Left renal cortex interstitium (tissue), 4 donors: ENCODE measurements at places on chromosomes 16 and 17.

GRCh38 chr17:80025140-80025539, 10.5 kb downstream of the TBC1D16 start:
- no peak for DNase-seq

DNA sequence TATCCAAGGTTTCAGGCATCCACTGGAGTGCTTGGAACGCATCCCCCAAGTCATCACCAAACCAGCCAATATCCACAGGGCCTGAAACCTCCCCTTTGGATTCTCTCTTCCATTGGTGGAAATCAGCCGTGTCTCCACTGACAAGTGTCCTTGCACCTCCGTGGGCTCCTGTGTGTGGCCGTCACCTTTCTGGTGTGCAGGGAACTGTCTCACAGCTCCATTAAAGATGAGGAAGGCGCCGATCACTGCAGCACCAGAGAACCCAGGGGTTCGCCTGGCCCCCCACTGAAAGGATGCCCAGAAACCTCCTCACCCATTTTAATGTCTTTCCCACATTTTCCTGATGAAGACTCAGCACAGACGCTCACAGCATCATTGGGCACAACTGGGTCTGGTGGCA, 17.8 kb upstream of the METRNL start:
- no peak for DNase-seq

DNA sequence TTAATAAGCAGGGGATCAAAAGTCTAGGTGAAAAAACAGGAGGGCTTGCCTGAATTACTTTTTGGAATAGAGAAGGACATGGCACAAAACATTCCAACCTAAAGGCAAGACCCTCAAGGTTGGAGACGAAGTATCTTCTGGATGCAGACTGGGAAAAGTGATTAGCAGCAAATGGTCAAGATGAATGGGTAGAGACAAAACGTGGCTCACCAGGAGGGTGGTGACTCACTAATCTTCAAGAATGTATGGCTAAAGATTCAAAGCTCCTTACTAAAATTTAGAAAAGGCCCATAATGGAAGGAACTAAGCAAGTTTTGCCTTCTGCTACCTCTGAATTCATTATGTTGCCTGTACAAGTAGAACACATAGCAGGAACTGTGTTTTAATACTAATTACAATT, 469.5 kb upstream of the RBFOX1 start:
- no peak for DNase-seq

DNA sequence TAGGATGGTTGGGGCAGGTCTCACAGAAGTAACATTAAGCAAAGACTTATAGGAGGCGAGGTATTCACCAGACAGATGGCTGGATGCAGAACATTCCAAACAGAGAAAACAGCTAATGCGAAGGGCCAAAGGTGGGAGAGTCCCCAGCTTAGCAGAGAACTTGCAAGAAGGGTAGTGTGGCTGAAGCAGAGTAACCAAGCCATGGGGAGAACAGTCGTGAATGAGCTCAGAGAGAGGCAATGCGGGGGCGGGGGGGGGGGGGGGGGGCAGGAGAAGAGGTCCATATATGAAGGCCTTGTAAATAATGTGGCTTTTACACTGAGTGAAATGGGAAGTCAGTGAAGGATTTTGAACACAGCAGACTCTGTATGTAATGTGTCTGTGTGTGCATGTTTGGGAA, 81.3 kb downstream of the SMG6 start:
- DNase-seq: no peak

DNA sequence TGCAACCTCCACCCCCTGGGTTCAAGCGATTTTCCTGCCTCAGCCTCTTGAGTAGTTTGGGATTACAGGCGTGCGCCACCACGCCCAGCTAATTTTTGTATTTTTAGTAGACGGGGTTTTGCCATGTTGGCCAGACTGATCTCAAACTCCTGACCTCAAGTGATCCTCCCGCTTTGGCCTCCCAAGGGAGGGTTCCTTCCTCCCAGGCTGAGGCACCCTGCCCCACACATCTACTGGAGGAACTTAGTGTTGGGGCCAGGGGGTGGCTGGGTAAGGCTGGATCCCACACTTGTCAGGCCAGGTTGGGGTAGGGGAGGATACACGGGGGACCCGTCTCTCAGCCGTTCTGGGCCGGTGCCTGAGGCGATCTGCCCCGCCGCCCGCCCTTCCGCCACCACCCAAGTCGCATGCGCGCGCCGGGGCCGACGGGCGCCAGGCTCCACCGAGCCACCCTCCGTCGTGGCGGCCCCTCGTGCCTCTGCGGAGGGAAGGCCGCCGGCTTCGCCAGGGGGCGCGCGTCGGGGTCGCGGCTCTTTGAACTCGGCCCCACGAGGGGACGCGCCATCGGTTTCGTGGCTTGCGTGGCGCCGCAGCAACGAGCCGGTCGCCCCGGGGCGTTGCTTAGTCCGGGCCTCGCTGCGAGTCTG, 15.9 kb downstream of the GRB7 start:
- no peak for DNase-seq

DNA sequence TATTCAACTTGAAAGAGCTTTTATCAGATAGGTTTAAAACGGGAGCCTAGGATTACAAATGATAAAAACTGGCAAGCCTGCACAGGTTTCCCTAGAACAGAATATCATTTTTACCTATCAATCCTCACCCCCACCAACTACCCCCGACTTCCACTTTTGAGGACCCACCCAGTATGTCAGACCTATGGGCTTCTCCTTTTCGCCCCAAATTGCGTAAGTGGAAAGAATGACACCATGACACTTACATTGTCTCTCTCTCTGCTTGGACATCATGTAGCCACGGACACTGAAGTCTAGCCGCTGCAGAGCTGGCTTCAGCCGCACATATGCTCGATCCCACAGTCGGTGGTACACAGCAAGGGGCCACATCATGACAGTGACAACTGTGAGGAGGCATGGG, 7.4 kb upstream of the PSMC3IP start:
- DNase-seq: no peak

DNA sequence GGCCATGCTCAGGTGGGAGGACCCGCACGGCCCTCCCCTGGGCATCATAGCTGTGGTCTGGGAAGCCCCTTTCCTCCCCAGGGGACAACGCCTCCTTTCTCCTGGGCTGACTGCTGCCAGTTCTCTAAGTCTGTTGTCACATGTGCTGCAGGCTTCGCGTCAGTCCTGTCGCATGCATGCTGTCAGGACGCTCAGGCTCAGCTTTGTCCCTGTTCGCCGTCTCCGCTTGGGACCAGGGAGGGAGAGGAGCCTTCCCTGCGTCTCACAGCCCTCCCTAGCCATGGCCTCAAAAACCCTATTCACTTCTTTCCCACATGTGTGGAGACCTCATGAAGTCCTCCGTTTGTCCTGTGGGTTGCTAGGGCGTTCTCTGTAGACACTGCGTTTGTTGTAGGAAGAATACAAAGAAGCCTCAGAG, 21.4 kb downstream of the LDHD start:
- DNase-seq: no peak

DNA sequence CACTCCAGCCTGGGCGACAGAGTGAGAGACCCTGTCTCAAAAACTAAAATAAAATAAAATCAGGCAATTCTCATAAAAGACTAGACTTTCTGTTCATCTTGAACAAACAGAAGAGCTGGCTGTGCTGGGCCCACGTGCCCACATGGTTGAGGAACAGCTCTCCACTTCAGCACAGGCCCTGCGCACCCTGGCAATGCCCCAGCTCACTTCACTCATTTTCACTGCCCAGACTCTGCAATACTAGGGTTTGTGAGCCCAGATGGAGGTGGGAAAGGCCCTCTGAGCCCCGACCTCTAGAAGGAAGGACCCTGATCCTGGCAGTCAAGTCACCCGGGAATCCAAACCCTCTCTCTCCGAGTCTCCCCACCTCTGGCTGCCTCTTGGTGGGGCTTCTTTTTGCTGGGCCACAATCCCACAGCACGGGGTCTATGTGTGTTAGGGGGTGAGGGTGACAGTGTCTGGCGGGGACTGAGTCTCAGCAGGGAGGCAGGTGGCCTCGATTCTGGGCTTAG, 14.8 kb downstream of the MYLK3 start:
- DNase-seq: no peak

GRCh38 chr17:41448506-41448905, 7.7 kb upstream of the KRT38 start:
- DNase-seq: no peak
